ENCODE measurements at places on chromosomes 5 and 9. TPM values are rescaled to one million over a fixed set of nuclear protein-coding genes. Genes with fewer than 3 reads are reported as not detected.

AGGF1 gene
- 18.6 TPM for total RNA-seq

EGFL7 gene
- total RNA-seq, result 17.9 TPM

DBH gene
- total RNA-seq, result not detected

ROR2 gene
- 43.3 TPM for total RNA-seq

CREBRF gene
- 9.0 TPM for total RNA-seq

KCNIP1 gene
- not detected for total RNA-seq

All from placental pericyte (primary cell).